Kidney glomerular epithelial cell (primary cell): ENCODE measurements at places on chromosomes 4 and X.
A peak's percentile ranks its signal among the peaks of the same experiment; 100 is the strongest.

DNA sequence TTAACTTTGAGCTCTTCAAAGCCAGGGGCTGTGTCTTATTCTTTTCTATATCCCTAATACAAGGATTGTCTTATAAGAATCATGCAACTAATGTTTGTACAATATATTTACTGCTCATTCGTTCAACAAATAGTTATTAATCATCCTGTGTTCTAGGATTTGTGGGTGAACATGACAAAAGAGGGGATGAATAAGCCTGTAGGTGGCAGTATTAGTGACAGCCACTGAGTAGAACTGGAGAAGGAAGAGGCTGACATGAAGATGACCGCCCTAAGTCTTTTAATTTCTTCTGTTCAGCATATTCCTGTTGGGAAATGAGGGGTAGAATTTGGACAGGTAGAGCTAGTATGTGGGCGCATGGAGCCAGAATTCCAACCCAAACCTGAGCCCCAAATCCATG lies 11.9 kb upstream of the LINC00632 start:
- DNase-seq: no peak

- DNase-seq: no peak
These were observed 72.1 kb downstream of the HPGD start for GRCh38 chr4:174449944-174450785.

DNA sequence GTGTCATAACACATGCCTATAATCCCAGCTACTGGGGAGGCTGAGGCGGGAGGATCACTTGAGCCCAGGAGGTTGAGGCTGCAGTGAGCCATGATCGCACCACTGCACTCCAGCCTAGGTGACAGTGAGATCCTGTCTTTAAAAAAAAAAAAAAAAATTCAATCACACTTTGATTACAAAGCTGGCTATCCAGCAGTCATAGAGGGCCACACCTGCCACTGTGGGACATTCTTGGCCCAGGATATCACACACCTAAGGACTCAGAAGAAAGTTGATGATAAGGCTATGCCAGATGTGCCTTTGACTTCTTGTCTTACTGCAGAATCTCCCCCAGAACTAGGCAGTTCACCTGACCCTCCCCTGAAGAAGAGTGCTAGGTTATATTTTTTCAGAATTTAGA lies 122.5 kb upstream of the GALNT7 start:
- peak; percentile 46 for DNase-seq

DNA sequence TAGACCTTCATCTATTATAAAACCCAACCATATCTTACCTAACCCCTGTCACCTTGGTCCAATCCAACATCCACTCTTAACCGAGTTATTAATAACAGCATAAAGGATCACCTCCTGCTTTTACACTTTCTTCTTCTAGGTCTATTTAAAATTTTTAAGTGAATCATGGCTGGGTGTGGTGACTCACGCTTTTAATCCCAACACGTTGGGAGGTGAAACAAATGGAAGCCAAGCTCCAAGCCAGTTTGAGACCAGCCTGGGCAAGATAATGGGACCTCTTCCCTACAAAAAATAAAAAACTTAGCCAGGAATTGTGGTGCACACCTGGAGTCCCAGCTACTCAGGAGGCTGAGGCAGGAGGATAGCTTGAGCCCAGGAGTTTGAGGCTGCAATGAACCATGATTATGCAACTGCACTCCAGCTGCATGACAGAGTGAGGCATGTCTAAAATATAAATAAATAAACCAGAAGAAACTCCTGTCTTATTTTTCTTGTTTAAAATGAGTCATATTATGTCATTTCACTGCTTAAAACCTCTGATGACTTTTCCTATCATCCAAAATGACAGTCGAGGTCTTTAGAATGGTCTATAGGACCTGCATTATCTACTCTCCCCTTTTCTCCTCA lies 188.4 kb downstream of the GASK1B start:
- DNase-seq: no peak

GRCh38 chrX:4656419-4656818 lies 943.0 kb upstream of the PRKX start:
- no peak for DNase-seq

DNA sequence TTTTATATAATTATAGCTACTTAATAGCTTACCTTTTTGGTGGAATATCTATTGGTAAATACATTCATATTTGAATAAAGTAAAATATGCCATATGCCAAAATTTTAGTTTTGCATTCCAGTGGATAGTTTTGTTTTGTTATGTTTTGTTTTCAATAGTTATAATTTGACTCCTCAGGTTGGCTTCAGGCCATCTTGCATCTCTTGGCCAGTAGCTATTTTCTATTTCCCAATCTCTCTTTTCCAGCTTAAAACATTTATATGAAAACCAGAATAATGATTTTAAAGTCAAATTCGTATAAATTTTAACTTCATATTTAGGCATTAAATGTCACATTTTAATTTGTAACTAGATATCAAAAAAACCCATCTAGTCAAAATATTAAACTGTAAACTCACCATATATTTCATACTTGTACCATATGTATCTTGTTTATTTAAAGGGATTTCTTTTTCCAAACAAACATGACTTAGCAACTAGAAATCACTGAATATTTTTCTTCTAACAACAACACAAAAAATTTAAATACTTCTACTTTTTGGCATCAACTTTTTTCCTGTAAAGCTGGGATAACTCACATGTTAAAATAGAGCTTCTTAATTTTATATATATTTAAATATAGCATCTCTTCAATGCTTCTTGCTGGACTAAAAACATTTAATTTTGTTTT lies 1209.6 kb downstream of the PCDH7 start:
- DNase-seq: no peak

DNA sequence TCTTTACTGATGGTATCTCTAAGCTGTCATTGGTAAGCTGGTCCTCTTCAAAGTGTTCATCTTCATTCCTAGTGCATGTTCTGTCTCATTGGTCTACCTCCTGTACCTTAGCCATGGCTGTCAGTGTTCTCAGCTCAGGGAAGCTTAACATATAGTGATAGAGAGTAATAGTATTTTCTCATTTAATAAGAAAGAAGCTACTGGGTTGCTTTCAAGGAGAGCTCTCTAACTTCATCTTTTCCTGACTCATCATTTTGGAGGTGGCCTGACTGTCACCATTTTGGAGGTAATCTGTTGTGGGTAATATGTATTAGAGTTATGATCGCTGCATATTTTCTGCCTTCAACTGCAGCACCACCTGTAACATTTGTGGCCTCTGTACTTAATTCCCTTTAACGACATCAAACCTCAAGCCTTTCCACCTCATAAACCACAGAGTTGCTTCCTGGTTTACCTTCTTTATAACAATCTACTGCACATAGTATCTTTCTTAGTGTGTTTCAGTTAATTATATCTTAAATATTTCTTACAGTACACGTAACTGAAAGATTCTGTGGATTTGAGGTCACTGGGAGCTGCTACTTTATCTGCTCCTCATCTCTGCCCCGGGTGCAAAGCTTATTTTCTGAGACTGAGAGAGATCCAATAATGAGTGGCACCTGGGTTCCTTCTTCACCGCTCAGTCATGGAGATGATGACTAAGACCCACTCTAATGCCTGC lies 474.0 kb upstream of the TECRL start:
- DNase-seq: no peak

GRCh38 chrX:150966742-150967141 lies 16.4 kb upstream of the HMGB3 start:
- no peak for DNase-seq

- DNase-seq: no peak
These were observed 28.3 kb upstream of the CLDN24 start for GRCh38 chr4:183350317-183351071.

DNA sequence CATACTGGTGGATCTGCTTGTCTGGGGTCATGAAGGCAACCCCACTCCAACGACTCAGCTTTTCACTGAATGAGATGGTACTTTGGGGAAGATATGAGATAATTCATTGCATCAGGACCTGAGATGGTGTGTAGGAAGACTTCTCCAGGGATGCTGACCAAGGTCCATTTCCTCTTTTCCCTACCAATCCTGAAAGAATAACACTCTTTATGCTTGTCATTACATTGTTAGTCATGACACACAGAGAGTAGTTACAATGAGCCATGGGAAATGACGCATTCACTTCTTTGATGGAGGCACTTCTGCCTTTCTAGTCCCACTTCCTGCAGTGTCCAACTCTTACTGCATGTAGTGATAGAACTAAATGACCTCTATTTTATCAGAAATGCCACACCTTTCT lies 58.6 kb downstream of the AREG start:
- DNase-seq: peak; percentile 26

DNA sequence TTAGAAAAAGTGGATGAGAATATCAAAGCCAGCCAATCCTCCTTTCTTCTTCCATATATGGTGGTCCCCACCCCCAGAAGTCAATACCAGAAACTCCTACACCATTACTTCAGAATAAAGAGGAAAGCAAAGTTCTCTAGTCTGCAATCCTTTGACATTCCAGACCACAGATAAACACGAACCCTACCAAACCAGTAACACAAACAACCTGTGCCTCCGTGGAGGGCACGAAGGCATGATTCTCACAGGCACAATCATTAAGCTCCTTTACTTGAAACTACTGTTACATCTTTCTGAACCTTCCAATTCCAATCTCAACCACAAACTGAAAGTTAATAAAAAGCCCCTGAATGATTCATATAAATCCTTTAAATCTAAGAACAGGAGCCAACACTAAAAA lies 16.3 kb downstream of the MAML3 start:
- peak; percentile 74 for DNase-seq

DNA sequence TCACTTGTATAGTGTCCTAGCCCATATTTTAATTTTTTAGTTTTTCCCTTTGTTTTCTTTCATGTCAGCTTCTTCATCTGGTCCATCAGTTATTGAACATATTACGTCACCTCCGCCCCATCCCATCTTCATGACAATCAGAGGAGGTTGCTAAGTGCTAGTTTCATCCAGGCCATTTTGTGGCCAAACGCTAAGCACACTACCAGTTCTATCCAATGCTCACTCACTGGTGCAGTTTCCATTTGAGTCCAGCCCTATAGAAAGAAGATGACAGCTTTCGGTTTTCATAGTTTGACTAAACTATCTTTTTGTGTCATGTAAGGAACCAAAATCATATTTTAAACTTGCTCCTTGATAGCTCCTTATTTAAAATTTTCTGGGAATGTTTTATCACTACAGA lies 304.2 kb downstream of the TENM3 start:
- DNase-seq: no peak

GRCh38 chr4:167966143-167966542 lies 126.2 kb upstream of the ANXA10 start:
- no peak for DNase-seq

DNA sequence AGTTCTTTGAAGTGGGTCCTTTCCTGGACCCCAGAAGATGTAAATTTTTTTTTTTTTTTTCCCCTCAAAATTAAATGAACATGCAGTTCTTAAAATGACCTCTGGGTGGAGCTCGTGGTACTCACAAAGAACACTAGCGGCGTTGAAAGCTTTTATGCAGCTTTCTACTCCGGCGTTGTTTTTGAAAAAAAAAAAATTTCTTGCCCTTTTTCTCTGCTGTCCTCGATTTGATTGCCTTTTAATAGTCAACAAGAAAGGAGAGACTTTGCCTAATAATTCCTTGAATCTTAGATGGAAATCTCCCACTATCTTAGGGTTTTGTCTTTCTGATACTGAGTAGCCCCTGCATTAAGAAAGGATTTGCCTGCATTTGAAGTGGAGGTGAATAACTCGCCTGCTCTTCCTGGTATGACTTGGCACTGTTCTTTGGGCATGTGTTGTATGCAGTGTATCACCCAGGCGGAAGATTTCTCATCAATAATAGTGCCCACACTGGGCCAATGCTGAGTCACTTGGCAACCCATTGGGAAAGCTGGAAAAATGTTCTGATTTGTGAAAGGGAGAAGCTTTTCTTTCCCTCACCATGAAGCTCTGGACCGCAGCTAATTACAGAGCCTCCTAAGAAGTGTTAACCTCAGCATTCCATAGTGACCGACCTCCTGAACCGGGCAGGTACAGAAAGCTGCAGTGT lies 104.0 kb downstream of the PHEX start:
- peak; percentile 64 for DNase-seq

DNA sequence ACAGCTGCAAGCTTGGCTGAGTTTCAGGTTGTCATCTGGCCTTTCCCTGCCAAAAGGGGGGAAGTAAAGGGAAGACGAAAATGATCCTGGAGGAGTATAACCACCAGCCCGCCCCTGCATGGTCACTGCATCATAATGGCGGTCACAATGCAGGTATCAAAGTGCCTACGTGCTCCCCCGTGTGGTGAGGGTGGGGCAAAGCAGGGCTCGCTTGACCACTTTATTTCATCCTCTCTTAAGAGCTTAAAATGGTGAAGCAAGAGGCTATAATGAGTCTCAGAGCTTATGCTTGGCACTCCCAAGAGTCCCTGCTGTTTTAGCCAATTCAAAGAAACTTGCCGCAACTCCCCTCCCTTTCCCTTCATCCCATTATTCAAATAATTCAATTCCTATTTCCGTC lies 105.6 kb downstream of the APOOL start:
- DNase-seq: no peak

DNA sequence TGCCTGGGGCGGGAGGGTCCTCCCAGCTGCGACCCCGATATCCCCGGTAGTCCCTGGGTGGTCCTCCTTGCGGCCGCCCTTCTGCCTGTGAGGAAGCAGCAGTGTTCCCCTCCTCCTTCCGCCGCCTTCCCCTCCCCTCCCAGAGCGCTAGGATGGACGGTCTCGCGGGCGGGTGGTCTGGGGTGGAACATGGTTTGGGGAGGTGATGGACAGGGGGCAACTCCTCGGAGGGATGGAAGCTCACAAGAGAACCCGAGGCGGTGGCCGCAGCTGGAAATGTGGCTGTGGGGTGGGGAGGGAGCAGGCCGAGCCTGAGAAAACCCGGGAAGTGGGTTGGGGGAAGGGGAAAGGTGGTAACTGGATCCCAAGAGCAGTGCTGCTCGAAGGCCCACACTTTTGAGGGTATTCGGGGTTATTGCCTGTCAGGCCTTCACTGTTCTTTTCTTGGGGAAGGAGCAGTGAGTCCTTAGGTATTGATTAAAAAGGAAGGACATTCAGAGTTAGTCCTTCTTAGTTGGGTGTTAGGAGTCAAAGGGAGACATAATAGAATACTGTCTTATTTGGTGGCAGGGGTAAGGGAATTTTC lies 581 bp downstream of the UBE2K start:
- DNase-seq: no peak

- DNase-seq: no peak
These were observed 82.2 kb upstream of the PCDH18 start for GRCh38 chr4:137614491-137614890.

DNA sequence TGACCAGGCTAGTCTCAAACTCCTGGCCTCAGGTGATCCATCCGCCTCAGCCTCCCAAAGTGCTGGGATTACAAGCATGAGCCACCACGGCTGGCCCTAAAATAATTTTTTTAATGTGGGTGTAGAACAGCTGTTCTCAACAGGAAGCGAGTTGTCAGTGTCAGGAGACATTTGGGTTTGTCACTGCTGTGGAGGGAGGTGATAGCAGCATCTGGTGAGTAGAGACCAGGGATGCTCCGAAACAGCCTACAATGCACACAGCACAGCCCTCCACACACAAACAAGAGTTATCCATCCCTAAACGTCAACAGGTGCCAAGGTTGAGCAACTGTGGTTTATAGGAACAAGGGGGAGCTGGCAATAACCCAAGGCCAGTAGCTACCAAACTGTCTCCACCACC lies 243.4 kb upstream of the STS start:
- no peak for DNase-seq

DNA sequence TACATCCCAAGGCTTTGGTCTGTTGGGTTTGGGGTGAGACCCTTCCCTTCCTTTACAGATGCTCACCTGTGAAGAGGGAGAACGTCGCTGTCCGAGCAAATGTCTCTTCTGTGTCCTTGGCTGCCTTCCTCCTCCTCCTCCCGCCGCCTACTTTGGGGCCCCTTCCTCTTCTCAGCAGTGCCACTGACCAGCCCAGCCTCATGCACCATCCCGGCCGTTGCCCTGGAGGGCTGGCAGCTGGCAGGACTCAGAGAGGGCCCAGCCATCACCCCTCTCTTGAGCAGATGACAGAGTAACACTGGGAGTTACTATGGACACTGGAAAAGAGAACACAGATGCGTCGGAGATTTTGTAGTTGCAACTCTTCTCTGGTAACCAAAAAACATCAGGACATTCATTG lies 68.2 kb downstream of the TRMT44 start:
- DNase-seq: no peak
